ENCODE measurements at places on chromosomes 7 and 10.

DNA sequence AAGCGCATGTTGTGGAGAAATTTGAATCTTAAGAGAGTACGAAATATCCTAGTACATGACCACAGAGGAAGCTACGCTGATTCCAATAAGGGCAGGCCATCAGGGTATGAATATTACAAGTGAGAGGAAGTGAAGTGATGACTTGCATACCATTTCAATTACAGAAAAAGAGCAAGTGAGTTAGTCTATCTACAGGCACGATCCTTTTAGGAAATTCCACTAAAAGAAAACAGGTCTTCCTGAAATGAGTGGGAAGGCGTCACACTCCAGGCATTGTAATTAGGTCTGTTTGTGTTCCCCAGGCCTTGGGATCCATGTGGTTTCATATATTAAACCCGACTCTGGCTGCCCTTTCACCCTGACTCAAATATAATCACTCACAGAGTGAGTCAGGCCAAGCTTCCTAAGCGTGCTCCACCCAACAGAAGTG is 152.5 kb downstream of the SEMA3A start:
- no peak for DNase-seq

DNA sequence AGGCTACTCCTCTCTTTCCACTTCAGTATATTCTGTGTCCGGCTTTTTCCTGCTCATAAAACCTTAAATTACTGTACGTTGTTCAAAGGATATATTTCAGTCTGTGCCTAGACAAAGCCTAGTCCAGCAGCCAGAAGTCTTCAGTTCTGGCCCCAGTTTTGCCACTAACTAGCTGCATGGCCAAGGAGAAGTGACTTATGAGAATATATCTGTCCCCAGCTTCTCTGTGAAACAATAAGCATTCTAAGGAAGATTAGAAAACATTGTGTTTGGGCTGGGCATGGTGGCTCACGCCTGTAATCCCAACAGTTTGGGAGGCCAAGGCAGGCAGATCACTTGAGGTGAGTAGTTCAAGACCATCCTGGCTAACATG is 105.0 kb upstream of the HDAC9 start:
- no peak for DNase-seq

DNA sequence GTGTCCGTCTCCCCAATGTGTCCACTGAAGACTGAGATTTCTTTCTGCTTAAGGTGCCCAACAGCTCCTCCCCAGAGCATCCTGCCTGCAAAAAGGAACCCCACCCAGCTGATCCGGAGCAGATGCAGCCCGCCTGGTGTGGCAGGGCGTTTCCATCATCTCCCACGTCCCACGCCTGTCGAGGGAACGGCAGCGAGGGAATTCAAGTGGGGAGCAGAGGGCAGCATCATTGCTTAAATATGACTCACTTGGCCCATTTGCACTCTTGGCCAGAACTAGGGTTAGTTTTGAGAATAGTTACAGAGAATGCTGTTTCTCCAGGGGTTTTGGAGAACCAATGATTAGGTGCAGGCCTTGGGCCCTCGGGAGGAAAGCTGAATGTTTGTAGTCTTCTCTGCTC is 20.8 kb downstream of the VWA2 start:
- no peak for DNase-seq

DNA sequence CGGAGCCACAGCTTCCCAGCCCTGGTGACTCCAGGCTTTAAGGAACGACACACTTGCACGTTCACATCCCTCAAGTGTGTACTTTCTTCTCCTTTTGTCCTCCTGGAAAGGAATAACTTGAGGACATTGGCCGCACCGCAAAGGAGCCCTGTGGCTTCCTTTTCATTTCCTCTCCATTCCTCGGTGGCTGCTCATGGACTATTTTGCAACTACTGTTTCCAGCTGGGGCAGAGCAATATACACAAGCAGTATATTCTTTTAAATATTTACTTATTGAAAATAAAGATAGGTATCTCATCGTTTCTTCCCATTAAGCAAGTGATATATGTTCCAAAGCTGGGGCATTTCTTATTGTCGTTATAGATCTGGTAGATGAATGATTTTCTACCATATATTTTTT is 97.2 kb upstream of the LYZL1 start:
- no peak for DNase-seq

DNA sequence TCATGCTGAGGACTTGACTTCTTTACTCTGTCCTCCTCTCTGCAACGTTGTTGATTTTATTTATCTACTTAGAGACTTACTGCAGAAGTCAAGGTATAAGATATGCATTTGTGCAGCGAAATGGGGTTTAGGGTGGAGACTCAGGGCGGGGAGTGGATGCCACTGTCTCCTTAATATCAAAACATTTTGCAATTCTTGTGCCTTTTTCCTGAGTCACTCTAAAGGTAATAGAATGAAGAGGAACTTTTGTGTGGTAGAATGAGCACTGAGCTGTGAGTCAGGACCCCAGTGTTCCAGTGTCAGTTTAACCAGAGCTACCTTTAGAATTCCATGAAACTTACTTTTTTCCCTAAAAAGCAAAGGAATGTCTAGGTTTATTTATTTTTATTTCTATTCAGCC is 78.2 kb downstream of the VTI1A start:
- no peak for DNase-seq

DNA sequence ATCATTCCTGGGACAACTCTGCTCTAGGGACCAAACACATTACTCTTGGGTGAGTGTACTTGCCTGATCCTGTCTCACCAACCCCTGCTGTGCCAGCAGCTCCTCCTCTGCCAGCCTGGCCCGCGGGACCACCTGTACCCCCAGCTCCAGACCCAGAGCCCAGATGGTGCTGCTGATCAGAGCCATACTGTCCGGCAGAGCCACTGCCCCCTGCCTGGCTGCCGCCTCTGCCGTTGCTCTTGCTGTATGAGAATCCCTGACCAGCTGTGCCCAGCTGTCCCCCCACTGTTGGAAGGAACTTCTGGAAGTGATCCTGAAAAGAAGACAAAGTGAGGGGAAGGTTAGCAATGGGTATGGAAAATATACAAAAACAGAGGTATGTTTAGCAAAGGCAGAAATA is 6.9 kb downstream of the MYOZ1 start:
- DNase-seq, result no peak

- no peak for DNase-seq
These were observed 10.8 kb downstream of the NEURL1 start for GRCh38 chr10:103504181-103504783.

DNA sequence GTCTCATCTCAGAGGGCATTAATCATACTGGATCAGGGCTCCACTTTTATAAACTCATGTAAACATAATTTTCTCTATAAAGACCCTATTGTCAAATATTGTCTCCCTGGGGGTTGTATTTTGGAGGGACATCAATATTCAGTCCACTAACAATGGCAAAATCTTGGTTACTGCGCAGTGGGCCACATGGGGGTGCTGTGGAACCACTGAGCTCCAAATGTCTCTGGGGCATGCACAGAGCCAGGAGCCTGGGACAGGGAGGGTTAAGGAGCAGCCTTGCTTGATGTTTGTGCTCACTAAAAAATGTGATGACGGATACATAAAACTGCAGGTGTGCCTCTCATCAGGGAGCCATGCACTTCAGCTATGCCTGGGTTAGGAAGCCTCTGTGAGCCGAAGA is 62.1 kb upstream of the PRSS58 start:
- DNase-seq, result no peak

- DNase-seq, result no peak
These were observed 38.4 kb downstream of the SLC39A12 start for GRCh38 chr10:17989908-17990767.

- DNase-seq, result no peak
These were observed 447.7 kb downstream of the SUGCT start for GRCh38 chr7:40582539-40582938.

GRCh38 chr7:66576646-66577045 is 52.0 kb upstream of the KCTD7 start:
- DNase-seq, result no peak

- no peak for DNase-seq
These were observed 45.1 kb upstream of the INPP5A start for GRCh38 chr10:132492323-132493025.

DNA sequence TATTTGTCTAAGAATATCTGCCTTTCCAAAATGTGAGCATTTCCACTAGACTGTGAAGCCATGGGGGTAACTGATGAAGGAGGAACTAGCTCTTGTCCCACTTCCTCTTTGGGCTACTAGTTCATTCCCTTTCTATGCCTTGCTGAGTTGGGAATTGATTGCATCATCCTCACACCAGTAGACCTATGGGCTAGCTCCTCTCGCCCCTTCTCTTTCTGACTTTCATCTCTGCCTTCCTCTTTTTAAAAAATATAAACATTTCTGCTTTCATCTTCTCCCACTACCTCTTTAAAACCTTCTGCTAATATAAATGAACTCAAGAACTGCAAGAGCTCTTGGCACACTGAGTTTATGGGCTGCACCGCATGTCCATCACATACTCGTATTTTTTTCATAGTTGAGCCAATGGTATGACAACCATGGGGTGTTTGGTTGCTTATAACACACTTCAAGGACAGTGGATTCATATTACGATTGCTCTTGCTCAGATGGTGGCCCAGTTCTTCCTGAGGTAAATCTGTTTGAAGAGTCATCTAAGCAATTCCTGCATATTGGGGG is 182.0 kb downstream of the REEP3 start:
- DNase-seq, result no peak

- no peak for DNase-seq
These were observed at the start of gene CPA5 for GRCh38 chr7:130344271-130344866. Gene CPA5, plus strand, starts transcription at chr7:130344816. Its CDS starts 1,670 bp downstream, at chr7:130346486.

GRCh38 chr10:93147281-93147680 is 73.6 kb downstream of the CYP26A1 start:
- DNase-seq, result no peak

- no peak for DNase-seq
These were observed 74.8 kb downstream of the PARP12 start for GRCh38 chr7:139987691-139988516.

GRCh38 chr7:71633551-71634008 is 501.6 kb downstream of the GALNT17 start:
- DNase-seq, result peak; percentile 75

DNA sequence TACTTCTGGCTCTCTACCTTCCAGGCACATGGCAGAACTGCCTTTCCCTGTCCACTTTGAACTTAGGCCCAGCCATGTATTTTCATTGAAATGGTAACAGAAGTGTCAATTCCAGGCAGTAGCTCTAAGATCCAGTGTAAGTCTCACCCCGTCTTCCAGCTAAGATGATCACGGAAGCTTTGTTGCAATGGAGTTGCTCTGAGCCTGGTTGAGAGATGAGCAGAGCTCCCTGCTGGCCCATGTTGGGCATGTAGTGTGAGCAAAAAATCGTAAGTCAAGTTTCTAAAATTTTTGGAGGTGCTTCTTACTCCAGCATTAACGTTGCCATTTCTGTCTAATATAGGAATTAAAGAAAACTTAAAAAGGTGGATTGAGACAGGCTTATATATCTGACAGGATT is 274.4 kb downstream of the IPMK start:
- no peak for DNase-seq

GRCh38 chr10:7988989-7989388 is 65.5 kb upstream of the GATA3 start:
- DNase-seq, result no peak

DNA sequence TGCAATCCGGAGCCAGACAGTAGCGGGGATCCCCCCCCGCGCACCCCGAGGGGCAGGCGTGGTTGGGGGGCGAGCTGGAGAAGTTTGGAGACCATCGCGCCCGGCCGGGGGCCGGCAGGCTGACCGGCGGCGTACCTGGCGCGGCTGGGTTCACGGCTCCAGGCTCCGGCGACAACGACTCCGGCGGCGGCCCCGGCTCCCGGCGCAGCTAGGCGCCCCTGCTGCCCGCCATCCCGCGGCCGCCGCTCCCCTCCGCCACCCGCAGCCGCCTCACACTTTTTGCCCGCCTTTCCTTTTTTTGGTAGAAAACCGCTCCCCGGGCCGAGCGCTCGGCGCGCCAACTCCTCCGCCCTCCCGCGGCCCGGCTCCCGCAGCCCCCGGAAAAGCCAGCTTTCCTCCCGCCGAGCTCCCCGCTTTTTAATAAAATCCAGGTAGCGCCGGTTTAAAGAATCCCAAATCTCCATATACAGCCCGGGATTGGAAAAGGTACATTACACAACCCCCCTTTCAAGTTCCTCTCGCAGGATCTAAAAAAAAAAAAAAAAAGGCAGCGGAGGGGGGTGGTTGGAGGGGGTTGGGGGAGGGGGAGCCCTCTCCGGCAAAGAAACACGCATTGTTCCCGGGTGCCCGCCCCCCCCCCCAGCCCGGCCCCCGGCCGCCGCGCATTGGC is at the start of gene TNRC18:
Gene TNRC18 (minus strand): TSS at position 529 of the 670 bp plus-strand sequence. CDS start 2,588 bp downstream, outside the sequence.
- DNase-seq, result no peak

DNA sequence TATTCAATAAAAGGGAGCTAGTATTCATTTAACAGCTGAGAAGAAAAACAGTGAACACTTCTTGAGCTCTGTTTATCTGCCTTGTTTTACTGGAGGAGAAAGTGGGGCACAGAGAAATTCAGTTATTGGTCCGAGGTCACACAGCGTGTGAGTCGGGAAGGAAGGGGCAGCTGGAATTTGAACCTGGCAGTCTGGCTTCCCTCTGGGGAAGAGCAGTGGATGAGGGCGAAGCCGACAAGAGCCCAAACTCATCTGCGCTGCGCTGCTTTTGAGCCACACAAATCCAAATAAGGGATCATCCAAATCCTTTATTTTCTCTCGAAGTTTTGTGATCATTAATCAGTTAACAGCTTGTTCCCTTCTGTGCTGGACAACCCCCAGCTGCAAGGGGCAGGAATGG is 23.7 kb upstream of the PFKFB3 start:
- DNase-seq, result no peak

DNA sequence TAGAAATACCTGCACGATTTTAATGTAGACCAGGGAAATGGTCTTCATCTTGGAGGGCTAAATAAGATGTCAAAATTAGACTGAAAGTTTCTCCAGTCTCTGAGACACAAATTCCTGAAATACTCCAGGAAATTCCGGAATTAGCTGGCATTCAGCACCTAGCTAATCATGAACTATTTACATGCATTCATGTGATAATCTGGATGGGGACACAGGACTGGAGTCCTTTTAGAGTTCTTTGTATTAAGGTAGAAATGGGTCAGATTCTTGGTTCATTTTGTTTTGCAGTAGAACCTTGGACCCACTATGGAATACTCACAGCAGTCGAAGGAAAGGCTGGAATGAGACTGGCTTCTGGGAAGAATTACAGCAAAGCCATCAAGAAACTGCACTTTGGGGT is 65.3 kb upstream of the MDFIC start:
- peak; percentile 35 for DNase-seq

GRCh38 chr10:92263396-92263795 is 27.5 kb downstream of the CPEB3 start:
- DNase-seq, result no peak

DNA sequence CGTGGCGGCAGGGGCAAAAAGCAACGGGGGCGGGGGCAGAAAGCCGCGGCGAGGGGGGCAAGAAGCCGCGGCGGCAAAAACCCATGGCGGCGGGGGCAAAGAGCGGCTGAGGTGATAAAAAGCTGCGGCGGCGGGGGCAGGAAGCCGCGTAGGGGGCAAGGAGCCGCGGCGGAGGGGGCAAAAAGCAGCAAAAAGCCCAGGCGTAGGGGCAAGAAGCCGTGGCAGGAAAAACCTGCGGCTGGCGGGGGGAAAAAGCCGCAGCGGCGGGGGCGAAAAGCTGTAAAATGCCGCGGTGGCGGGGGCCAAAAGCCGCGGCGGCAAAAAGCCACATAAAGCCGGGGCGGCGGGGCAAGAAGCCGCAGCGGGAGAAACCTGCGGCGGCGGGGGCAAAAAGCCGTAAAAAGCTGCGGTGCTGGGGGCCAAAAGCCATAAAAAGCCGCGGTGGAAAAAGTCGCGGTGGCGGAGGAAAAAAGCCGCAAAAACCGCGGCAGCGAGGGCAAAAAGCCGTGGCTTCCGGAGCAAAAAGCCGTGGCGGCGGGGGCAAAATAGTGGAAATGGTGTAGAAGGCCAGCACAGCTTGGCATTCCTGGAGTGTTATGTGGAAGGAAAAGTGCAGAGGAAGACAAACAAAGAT is 487.8 kb downstream of the ZNF33B start:
- no peak for DNase-seq

- DNase-seq, result peak; percentile 57
These were observed at the start of gene MACROH2A2 for GRCh38 chr10:70052462-70053217. Gene MACROH2A2, plus strand, starts transcription at chr10:70052846. Its CDS starts 22,813 bp downstream, at chr10:70075659.

All from NT2/D1 (cell line).